ENCODE measurements at places on chromosomes 6 and 20.
A peak's percentile ranks its signal among the peaks of the same experiment; 100 is the strongest.

GRCh38 chr6:33201147-33201545 lies 479 bp downstream of the SLC39A7 start:
- DNase-seq = no peak

DNA sequence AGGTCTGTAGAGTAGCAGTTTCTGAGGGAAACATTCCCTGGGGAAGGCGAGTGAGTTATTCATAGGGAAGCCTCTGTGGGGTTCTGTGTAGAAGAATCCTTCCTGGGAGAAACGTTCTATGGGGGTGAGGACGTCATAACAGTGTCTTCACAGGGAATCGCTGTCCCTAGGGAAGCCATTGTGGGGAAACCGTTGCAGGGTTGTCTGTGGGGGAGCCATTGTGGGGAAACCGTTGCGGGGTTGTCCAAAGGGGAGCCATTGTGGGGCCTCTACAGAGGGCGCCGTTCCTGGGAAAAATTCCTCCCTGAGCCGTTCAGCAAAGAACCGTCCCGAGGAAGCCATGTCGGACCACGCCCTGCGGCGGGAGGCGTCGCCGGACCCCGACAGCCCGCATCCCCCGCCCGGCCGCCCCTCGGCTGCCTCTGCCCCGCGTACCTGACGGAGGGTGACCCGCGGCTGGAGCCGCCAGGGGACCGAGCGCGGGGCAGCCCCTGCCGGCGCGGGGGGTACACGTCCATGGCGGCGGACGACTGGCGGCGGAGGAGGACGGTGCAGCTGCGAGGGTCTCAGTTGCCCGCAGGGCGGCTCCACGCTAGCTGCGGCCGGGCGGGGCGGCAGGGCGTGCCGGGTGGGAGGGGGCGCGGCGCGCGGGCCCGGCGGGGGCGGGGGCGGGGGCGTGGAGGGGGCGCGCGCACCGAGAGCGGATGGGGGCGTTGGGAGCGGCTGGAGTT lies at the start of gene DNAAF9:
TSS of gene DNAAF9 (minus strand) at position 630 of the 731 bp plus-strand sequence. CDS start at position 518, 112 bp downstream.
- peak; percentile 69 for DNase-seq

- peak; percentile 41 for DNase-seq
These were observed 833 bp downstream of the RAB5IF start for GRCh38 chr20:36606158-36607066.

DNA sequence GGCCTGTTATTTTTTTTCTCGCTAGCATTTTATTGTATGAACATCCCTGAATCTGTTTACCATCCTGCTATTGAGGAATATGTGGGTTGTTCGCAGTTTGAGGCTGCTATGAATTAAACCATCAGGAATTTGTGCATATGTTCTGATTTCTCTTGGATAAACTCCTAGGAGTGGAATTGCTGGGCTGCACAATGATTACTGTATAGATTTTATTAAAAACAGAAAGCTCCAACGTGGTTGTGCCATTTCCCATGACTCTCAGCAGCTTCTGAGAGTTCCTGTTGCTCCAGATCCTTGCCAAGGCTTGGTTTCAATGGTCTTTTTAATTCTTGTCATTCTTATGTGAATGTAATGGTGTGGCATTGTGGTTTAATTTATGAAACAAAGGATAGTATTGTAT lies 75.1 kb downstream of the EDN3 start:
- no peak for DNase-seq

Data from CD4-positive, alpha-beta T cell treated with Interferon gamma for 1 hour (primary cell).